ENCODE measurements at places on chromosomes 5 and 9. TPM values are rescaled to one million over a fixed set of nuclear protein-coding genes. Genes with fewer than 3 reads are reported as not detected.

DNA sequence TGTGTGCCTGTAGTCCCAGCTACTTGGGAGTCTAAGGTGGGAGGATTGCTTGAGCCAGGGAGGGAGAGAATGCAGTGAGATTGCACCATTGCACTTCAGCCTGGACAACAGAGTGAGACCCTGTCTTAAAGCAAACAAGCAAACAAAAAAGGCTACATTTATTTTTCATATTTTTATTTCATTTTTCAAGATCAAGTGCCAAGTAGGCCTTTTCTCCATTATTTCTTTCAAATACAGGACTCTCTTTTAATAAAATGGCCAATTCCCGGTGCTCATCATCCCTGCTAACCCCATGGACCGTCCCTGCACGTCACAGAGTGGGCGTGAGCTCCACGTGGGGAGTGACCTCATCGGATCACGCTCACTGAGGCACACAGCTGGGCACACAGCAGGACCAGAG is 9.3 kb upstream of the GBGT1 start:
- no peak overlapping the region for H3K4me3 ChIP-seq
- H3K4me1 ChIP-seq: no peaks in the 10 kb centered on the region
- no peak for DNase-seq
- no peak overlapping the region for H3K27ac ChIP-seq
- H3K36me3 ChIP-seq: no peaks in the 10 kb centered on the region
- no peaks in the 10 kb centered on the region for H3K27me3 ChIP-seq

DNA sequence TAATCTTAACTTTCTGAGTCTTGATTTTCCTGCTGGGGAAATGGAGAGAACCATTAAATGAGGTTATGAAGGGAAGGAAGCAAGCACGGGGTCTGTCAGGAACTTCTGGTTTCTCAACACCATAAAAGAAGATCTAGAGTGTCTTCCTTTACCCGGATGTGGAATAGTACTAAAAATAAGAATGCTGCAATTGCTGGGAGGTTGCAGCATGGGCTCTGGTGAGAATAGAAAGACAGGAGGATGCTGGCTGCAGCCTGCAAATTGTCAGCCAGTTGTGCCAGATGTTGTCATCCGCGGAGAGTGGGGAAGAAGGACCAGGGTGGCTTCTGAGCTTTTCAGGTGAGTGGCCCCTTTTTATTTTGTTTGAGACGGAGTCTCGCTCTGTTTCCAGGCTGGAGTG is 69.3 kb upstream of the STC2 start:
- H3K4me3 ChIP-seq: no peak overlapping the region
- H3K4me1 ChIP-seq: no peaks in the 10 kb centered on the region
- DNase-seq: no peak
- H3K27me3 ChIP-seq: no peaks in the 10 kb centered on the region

DNA sequence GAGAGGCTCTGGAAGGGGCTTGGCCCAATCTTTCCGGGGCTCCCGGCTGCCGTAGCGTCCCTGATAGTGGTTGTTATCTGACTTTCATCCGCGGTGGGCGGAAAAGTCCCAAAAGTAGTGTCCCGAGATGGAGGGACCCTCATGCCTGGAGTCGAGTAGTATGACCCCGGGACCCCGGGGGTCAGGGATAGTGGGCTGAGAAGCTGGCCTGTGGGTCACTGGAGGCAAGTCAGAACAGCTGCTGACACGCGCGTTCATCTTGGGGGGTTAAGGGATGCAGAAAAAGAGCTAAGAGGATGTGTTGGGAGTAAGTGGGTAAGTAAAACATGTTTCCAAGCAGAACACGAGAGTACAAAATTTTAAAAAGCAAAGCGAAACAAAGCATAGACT is 123.4 kb downstream of the TMEM161B start:
- H3K4me3 ChIP-seq: no peak overlapping the region
- DNase-seq: peak; percentile 12
- H3K36me3 ChIP-seq: no peaks in the 10 kb centered on the region
- peaks cover 47% of the 10 kb centered on the region for H3K27me3 ChIP-seq

GRCh38 chr5:157502143-157502647 is 42.2 kb downstream of the NIPAL4 start:
- no peak for DNase-seq
- peaks cover 49% of the 10 kb centered on the region for H3K36me3 ChIP-seq
- no peak overlapping the region for H3K27ac ChIP-seq
- no peak overlapping the region for H3K4me3 ChIP-seq
- H3K27me3 ChIP-seq: no peaks in the 10 kb centered on the region

DNA sequence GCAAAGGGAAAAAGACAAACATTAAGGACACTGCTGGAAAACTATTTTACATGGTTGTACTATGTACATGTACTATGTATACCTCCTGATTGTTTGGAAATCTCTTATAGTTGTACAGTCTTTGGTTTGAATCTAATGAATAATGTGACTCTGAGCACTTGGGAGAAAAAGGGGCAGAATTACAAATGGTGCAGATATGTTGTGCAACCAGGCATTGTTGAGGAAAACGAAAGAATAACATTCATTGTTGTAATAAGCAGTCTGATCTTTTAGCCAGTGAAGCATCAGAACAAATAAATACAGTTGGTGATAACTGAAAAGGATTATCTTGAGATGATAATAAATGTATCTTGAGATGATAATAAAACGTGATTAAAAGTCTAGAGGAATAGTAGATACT is 87.2 kb downstream of the CSNK1G3 start:
- no peak overlapping the region for H3K27ac ChIP-seq
- no peak overlapping the region for H3K4me3 ChIP-seq
- no peaks in the 10 kb centered on the region for H3K4me1 ChIP-seq
- H3K36me3 ChIP-seq: no peaks in the 10 kb centered on the region

GRCh38 chr9:4375424-4376200 is 75.7 kb upstream of the GLIS3 start:
- no peak for DNase-seq
- H3K4me3 ChIP-seq: no peak overlapping the region
- no peaks in the 10 kb centered on the region for H3K27me3 ChIP-seq
- no peaks in the 10 kb centered on the region for H3K4me1 ChIP-seq
- no peak overlapping the region for H3K27ac ChIP-seq
- no peaks in the 10 kb centered on the region for H3K36me3 ChIP-seq

GRCh38 chr9:101317735-101318134 is 67.1 kb downstream of the BAAT start:
- DNase-seq: no peak
- no peak overlapping the region for H3K27ac ChIP-seq
- H3K27me3 ChIP-seq: no peaks in the 10 kb centered on the region
- no peaks in the 10 kb centered on the region for H3K4me1 ChIP-seq

GRCh38 chr5:138605254-138605972 is 30.2 kb upstream of the HSPA9 start:
- no peak for DNase-seq
- H3K27ac ChIP-seq: no peak overlapping the region
- no peaks in the 10 kb centered on the region for H3K27me3 ChIP-seq
- H3K4me3 ChIP-seq: no peak overlapping the region
- H3K36me3 ChIP-seq: no peaks in the 10 kb centered on the region
- peaks cover 5% of the 10 kb centered on the region for H3K4me1 ChIP-seq

GRCh38 chr5:148949841-148950470 is 112.9 kb downstream of the SH3TC2 start:
- no peak overlapping the region for H3K27ac ChIP-seq
- H3K4me3 ChIP-seq: no peak overlapping the region
- H3K4me1 ChIP-seq: no peaks in the 10 kb centered on the region

DNA sequence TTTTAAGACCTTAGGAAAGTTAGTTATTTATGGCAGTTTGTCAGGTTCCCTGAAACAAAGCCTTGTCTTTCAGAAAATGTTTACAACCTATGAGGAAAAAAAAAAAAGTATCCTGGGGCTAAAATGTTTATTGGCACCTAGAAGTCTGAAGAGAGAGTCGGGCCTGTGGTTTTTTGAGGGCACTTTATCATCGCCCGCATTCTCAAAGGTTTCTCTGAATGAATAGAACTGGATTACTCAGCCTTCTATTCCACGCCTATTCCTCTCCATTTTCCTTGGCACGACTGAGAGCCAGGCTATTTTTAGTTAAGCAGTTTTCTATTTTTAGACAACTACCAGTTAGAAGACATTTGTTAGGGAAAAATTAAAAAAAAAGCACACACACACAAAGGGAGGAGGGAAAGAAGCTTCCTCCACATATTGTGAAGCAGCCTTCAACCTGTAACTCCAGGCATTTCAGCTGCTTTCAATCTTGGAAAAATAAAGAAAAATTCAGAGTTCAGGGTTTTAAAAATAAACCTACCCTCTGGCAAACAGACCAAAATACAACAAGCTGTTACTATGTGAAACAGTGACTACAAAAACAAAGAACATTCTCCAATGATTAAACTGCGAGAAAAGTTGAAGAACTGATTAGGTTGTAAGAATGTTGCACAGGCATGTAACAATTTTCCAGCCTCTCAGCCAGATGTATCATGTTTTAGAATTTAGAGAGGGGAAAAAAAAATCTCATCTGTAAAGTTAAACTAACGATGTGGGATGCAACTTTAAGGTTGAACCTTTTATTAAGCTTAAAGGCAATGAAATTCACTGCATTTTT is 97.0 kb downstream of the MEF2C start:
- no peak overlapping the region for H3K4me3 ChIP-seq
- no peak overlapping the region for H3K27ac ChIP-seq
- no peaks in the 10 kb centered on the region for H3K4me1 ChIP-seq

GRCh38 chr5:5061836-5062235 is 78.3 kb upstream of the ADAMTS16 start:
- H3K36me3 ChIP-seq: no peaks in the 10 kb centered on the region
- H3K4me3 ChIP-seq: no peak overlapping the region
- no peak overlapping the region for H3K27ac ChIP-seq
- H3K4me1 ChIP-seq: no peaks in the 10 kb centered on the region

- no peak overlapping the region for H3K27ac ChIP-seq
- no peaks in the 10 kb centered on the region for H3K4me1 ChIP-seq
- H3K4me3 ChIP-seq: no peak overlapping the region
- DNase-seq: no peak
- no peaks in the 10 kb centered on the region for H3K36me3 ChIP-seq
Measured at GRCh38 chr5:15547261-15547839, 47.4 kb downstream of the FBXL7 start.

GRCh38 chr9:70438341-70438928 is 24.0 kb upstream of the KLF9 start:
- no peak for DNase-seq
- no peak overlapping the region for H3K4me3 ChIP-seq
- no peaks in the 10 kb centered on the region for H3K36me3 ChIP-seq
- no peaks in the 10 kb centered on the region for H3K27me3 ChIP-seq
- H3K4me1 ChIP-seq: peaks cover 6% of the 10 kb centered on the region
- H3K27ac ChIP-seq: no peak overlapping the region

DNA sequence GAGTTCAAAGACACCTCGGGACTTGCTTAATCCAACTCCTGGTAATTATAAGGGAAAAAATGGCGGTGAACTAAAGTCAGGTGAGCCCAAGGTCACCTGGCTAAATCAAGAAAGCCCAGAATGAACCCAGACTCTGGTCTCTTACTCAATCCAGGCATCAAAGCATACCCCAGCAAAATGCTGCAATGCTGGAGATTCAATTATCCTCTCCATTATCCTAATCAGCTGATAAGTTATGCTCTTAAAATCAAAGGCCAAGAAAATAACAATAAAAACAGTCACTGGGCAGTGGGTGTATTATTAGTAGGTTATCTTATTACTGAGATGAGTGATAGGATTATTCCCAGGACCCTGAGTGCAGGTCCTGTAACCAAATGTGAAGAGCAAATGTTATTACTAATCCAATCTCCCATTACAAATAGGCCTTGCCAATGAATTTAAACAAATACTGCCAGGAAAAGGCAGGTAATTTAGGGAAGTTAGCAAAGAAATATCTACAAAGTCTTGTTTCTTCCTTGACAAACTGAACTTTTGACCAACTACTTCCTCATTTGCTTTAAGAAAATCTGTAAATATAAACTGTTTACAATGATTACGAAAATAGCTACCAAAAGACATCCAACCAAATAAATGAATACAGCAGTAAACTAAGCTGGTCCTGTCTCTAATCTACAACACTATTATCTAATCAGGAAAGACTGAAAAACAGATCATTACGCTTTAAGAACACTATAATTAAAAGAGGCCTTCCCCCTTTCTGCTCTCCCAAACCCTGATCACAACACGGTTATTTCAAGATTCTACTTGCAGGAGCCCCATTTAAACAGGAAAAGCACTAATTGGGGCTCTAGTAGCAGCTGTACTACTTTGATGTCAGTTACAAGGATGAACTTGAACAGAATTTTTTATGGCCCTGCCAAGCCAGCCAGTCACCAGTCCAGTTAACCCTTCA is 103.2 kb downstream of the MED27 start:
- no peaks in the 10 kb centered on the region for H3K4me1 ChIP-seq
- no peaks in the 10 kb centered on the region for H3K27me3 ChIP-seq
- no peak for DNase-seq
- H3K36me3 ChIP-seq: no peaks in the 10 kb centered on the region
- no peak overlapping the region for H3K4me3 ChIP-seq

DNA sequence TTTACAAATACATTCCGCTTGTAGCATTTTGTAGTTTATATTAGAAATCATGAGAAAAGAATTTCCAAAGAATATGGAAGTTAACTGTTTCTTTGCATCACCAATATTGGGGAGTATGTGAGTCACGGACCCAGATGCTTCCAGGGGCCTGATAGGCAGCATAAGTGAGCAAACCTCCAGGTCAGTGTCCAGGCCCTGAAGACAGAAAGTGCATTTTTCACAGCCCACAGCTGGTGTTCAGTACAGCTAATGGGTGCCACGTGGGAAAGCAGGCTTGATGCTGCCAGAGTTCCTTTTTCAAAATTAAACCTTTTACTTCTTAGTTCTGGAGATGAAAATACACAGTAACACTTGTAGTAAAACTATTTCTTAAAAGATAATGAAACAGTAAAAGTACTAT is 454.4 kb upstream of the ACTBL2 start:
- no peaks in the 10 kb centered on the region for H3K27me3 ChIP-seq
- no peak overlapping the region for H3K27ac ChIP-seq
- H3K36me3 ChIP-seq: no peaks in the 10 kb centered on the region
- DNase-seq: no peak
- no peak overlapping the region for H3K4me3 ChIP-seq
- H3K4me1 ChIP-seq: no peaks in the 10 kb centered on the region

- H3K4me1 ChIP-seq: peaks cover 31% of the 10 kb centered on the region
- no peak for DNase-seq
- H3K27me3 ChIP-seq: no peaks in the 10 kb centered on the region
- H3K27ac ChIP-seq: no peak overlapping the region
- H3K4me3 ChIP-seq: no peak overlapping the region
- H3K36me3 ChIP-seq: peaks cover 37% of the 10 kb centered on the region
Measured at GRCh38 chr9:93085676-93086075, 10.3 kb upstream of the CARD19 start.

GRCh38 chr9:33161011-33161588 is 6.0 kb downstream of the B4GALT1 start:
- peaks cover 95% of the 10 kb centered on the region for H3K4me1 ChIP-seq
- H3K27me3 ChIP-seq: no peaks in the 10 kb centered on the region
- H3K27ac ChIP-seq: peak overlapping the region; percentile 93
- H3K36me3 ChIP-seq: no peaks in the 10 kb centered on the region
- no peak overlapping the region for H3K4me3 ChIP-seq
- DNase-seq: peak; percentile 45

- no peak overlapping the region for H3K4me3 ChIP-seq
- H3K27me3 ChIP-seq: no peaks in the 10 kb centered on the region
- H3K27ac ChIP-seq: no peak overlapping the region
- DNase-seq: no peak
- no peaks in the 10 kb centered on the region for H3K4me1 ChIP-seq
- no peaks in the 10 kb centered on the region for H3K36me3 ChIP-seq
Measured at GRCh38 chr9:103811462-103811861, 282.6 kb upstream of the SMC2 start.

The HEMGN gene
- 4.0 TPM for polyA plus RNA-seq

The ARHGEF37 gene
- polyA plus RNA-seq: not detected

The PFN3 gene
- not detected for polyA plus RNA-seq

The SARDH gene
- 4.1 TPM for polyA plus RNA-seq

The IRGM gene
- 3.9 TPM for polyA plus RNA-seq

The STK32A gene
- not detected for polyA plus RNA-seq

The ZFAND5 gene
- polyA plus RNA-seq: 80.4 TPM

Data from CD4-positive, alpha-beta memory T cell (primary cell).